Prostate gland (tissue), 2 donors: ENCODE measurements at places on chromosomes 5 and 9. TPM values are rescaled to one million over a fixed set of nuclear protein-coding genes. Genes with fewer than 3 reads are reported as not detected.

The CTSV gene
- total RNA-seq: 277 TPM

The SPINK6 gene
- not detected for total RNA-seq

The ENTPD2 gene
- total RNA-seq: 10.9 TPM

The FAM221B gene
- 0.46 TPM for total RNA-seq

The TRPM6 gene
- 4.7 TPM for total RNA-seq

The FBXO10 gene
- total RNA-seq: 17.6 TPM

The PCDHA1 gene
- total RNA-seq: not detected

The SPAG8 gene
- 9.2 TPM for total RNA-seq

The FOXD1 gene
- 2.8 TPM for total RNA-seq

The IFNA8 gene
- not detected for total RNA-seq

The FOXI1 gene
- not detected for total RNA-seq

The HIGD2A gene
- 172 TPM for total RNA-seq

The FOXD4L5 gene
- total RNA-seq: not detected

The IL31RA gene
- total RNA-seq: 2.1 TPM

The PCDHA8 gene
- 0.36 TPM for total RNA-seq

The PCDHGB2 gene
- 5.3 TPM for total RNA-seq

The GCNT4 gene
- total RNA-seq: 1.4 TPM

The SLC2A6 gene
- total RNA-seq: 3.4 TPM

The SOX30 gene
- not detected for total RNA-seq

The AHRR gene
- 1.9 TPM for total RNA-seq

The RAB14 gene
- 42.9 TPM for total RNA-seq

The FABP6 gene
- total RNA-seq: not detected

The SHISAL2B gene
- total RNA-seq: not detected

The FOXD4L3 gene
- total RNA-seq: not detected

The PFN3 gene
- not detected for total RNA-seq

The TAS2R1 gene
- not detected for total RNA-seq

The ANKRD31 gene
- total RNA-seq: 0.41 TPM

The TMEM174 gene
- total RNA-seq: not detected

The FBLL1 gene
- total RNA-seq: 4.0 TPM

The DIPK1B gene
- total RNA-seq: 27.8 TPM

The AK8 gene
- total RNA-seq: 4.1 TPM
